ENCODE measurements at places on chromosomes 5 and 9. TPM values are rescaled to one million over a fixed set of nuclear protein-coding genes. Genes with fewer than 3 reads are reported as not detected.

SCGB3A2 gene
- not detected for total RNA-seq

CDH9 gene
- total RNA-seq: 0.14 TPM

SOWAHA gene
- not detected for total RNA-seq

CMYA5 gene
- 0.73 TPM for total RNA-seq

GDF9 gene
- total RNA-seq: 0.49 TPM

ENC1 gene
- total RNA-seq: 135 TPM

DNA sequence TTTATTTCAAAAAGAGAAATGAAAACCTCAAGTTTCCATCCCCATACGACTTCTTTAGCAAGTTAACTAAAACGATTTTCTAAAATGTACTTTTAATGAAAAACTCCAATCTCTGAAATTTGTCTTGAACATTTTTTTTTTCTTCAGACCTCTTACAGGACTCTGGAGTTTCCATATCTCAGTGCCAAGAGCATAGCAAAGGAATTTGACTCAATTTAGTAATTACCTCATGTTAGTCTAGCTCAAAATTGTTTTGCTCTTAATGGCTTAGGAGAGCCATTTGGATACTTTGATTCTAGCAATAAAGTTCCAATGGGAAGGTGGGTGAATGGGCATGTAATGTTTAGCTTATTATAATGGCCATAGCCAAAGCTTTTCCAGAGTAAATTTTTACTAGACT, 26.0 kb upstream of the SPATA31D4 start:
- H3K4me1 ChIP-seq: no peaks in the 10 kb centered on the region
- no peak overlapping the region for H3K4me3 ChIP-seq
- H3K27me3 ChIP-seq: no peaks in the 10 kb centered on the region
- H3K27ac ChIP-seq: no peak overlapping the region
- no peak for DNase-seq

DNA sequence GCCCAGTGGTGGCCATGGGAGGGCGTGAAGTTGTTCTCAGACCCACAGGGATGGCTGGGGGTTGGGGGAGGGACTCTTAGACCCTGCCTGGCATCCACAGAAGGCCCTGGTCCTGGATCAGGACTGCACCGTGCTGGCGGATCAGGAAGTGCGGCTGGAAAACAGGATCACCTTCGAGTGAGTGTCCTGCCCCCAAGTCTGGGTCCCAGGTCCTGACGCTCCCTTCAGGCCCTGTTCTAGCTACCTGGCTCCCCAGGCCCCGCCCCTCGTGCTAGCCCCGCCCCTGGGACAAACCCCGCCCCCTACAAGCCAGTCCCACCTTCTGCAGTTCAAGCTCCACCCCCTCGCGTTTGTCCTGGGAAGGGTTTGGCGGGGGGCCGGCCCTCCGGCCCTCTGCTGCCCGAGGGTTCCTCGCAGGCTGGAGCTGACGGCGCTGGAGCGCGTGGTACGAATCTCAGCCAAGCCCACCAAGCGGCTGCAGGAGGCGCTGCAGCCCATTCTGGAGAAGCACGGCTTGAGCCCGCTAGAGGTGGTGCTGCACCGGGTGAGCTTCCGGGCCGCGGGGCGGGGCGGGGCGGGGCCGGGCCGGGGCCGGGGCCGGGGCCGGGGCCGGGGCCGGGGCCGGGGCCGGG, 12.9 kb downstream of the RGS14 start:
- DNase-seq: peak; percentile 87
- no peaks in the 10 kb centered on the region for H3K36me3 ChIP-seq
- peak overlapping the region; percentile 78 for H3K4me3 ChIP-seq
- H3K4me1 ChIP-seq: peaks cover 26% of the 10 kb centered on the region
- peaks cover 12% of the 10 kb centered on the region for H3K27me3 ChIP-seq

DNA sequence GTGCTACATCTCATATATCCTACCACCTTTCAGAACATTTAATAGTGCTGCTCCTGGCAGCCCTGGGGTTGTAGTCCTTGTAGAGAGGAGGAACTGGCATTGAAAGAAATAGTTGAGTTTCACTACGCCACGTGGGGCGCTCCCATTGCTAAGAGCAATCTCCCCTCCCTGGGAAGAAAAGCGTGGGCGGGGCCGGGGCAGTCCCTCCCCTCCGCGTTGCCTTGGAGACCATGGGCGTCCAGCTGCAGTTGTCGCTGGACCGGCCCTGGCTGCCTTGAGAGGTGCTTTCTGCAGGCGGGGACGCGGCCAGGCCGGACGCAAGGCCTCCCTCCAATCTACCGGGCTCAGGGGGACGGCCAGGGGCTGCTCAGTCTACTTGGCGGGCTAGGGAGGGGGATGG, 368 bp upstream of the CCDC180 start:
- H3K4me3 ChIP-seq: no peak overlapping the region
- peak; percentile 77 for DNase-seq
- H3K36me3 ChIP-seq: peaks cover 8% of the 10 kb centered on the region
- H3K27ac ChIP-seq: peak overlapping the region; percentile 50

DNA sequence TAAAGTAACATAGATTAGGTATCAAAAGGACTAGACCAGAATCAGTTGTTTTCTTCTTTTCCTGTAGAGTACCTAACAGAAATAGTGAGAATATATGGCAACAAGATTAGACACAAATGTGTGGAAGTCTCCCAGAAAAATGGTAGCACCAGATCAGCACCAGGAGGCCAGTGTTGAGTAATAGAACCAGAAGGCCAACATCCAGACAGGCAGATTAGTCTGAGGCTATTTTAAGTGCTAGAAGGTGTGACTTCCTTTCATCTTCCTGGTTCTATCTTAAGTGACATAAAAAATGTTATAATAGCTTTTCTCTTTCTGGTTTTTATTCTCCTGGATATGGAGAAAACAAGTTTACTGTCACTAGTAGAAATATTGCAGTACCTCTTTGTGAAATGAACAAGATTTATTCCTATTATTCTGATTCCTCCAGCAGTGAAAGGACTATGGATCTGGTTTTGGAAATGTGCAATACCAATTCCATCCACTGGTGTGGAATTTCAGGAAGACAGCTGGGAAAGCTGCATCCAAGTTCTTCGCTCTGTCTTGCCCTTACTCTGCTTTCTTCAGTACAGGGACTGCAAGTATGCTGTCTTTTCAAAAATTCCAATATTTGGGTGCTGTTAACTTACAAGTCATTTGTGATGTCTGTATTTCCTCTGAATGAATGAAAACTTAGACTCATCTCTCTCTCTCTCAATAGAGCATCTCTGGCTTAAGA, 39.1 kb downstream of the SHLD3 start:
- H3K36me3 ChIP-seq: no peaks in the 10 kb centered on the region
- H3K27me3 ChIP-seq: no peaks in the 10 kb centered on the region
- no peaks in the 10 kb centered on the region for H3K4me1 ChIP-seq
- no peak overlapping the region for H3K4me3 ChIP-seq
- H3K27ac ChIP-seq: no peak overlapping the region
- no peak for DNase-seq

DNA sequence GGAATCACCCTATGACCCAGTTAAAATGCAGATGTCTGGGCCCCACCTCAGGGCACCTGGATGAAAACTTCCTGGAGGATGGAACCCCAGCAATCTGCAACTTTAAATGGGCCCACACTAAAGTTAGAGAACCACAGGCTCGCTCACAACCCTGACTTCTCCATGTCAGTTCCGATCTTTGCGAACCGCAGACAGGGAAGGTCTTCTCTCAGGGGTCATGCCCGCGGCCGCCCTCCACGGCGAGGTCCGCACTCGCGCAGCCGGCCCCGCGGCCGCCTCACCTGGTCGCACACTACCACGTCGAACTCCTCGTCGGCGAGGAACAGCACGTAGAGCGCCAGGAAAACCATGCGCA, 499 bp downstream of the ALG2 start:
- H3K27ac ChIP-seq: no peak overlapping the region
- peaks cover 39% of the 10 kb centered on the region for H3K4me1 ChIP-seq
- no peaks in the 10 kb centered on the region for H3K27me3 ChIP-seq

DNA sequence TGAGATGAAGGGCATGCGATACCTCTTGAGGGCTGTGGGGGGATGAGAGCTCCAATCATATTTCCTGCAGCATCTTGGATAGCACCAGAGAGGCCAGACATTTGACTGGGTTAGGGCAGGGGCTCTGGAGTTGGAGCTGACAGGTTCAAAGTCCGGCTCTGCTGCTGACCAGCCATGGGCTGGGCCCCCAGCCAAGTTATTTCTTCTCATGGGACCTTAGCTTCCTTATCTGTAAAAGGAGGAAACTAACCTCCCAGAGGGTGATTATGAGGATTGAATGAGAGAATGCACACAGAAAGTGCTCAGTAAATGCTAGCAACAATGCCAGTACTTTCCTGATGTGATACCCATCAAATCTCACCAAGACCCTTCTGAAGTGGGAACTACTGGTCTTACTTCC, 65.2 kb upstream of the SLC25A51 start:
- H3K36me3 ChIP-seq: no peaks in the 10 kb centered on the region
- H3K27ac ChIP-seq: no peak overlapping the region
- peaks cover 8% of the 10 kb centered on the region for H3K4me1 ChIP-seq
- H3K27me3 ChIP-seq: no peaks in the 10 kb centered on the region

DNA sequence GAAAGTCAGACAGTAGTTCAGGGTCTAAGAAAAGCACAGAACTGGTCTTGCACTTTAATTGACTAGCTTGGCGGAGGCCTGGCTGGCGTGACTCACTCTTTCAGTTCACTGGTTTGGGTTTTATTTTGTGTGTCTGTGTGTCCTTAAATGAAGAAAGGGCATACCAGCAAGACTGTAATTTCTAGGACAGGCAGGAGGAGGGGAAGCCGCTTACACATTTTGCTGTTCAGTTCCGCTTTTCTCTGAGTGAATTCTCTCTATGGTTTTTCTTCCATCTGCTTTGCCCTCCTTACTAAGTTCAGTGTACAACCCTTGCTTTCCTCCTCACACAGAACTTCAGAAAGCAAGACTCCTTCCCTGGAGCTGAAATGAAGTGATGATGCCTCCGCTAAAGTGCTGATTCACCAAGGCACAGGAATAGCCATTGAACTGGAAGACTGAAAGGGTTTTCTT, 150.8 kb downstream of the MEF2C start:
- H3K36me3 ChIP-seq: peaks cover 5% of the 10 kb centered on the region
- H3K27ac ChIP-seq: no peak overlapping the region
- no peak overlapping the region for H3K4me3 ChIP-seq
- H3K4me1 ChIP-seq: peaks cover 27% of the 10 kb centered on the region

DNA sequence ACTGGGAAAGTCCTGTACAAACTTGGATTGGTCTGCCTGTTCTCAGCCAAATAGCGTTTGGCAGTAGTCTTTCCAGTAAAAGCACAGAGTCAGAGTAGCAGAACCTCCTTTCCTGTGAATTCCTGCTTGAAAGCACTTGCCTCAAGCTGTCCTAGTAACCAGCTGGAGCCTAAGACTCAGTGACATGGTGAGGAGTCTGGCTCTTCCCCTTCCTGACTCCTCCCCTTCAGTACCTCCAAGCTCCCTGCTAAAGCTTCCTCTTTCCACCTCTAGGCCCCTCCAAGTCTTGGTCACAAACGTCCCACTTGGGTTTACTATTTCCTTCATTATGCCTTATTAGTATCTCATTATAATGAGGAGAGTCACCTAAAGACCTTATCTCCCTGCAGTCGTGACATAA, 21.4 kb upstream of the FAM81B start:
- no peak overlapping the region for H3K27ac ChIP-seq
- no peak for DNase-seq
- no peak overlapping the region for H3K4me3 ChIP-seq
- H3K27me3 ChIP-seq: peaks cover 3% of the 10 kb centered on the region

GRCh38 chr9:132804576-132805295, 73.3 kb downstream of the AK8 start:
- H3K27me3 ChIP-seq: peaks cover 19% of the 10 kb centered on the region
- H3K4me1 ChIP-seq: peaks cover 45% of the 10 kb centered on the region
- no peaks in the 10 kb centered on the region for H3K36me3 ChIP-seq
- H3K4me3 ChIP-seq: no peak overlapping the region

DNA sequence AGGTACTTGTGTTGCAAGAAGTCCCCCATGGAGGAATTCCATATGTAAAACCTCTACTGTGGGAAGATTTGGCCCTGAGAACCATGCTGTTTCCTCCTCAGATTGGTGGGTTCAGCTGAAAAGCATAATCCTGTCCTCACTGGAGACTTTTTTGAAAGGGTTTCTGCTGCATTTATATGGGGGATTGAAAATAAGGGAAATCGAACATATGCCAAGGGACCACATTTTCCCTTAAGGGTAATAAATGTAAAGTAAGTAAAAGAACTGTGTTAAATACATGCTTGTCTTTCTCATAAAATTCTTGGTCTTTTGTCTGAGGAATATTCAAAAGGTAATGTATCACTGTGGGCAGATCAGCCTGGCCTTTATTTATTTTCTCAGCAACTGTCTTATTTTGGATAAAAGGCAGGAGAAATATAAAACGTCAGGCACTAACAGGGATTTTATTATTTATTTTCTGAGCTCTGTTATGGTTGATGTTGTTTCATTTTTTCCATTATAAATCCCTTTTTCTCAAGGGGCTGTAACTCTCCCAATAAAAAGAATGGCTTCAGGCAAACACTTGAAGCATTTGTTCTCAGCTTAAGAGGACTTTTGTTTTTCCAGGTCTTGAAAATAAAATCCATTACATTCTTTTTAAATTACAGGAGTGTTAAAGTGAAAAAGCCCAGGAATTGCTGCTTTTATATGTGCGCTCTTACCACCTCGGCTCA, 131.4 kb downstream of the FGF10 start:
- no peak overlapping the region for H3K27ac ChIP-seq
- no peaks in the 10 kb centered on the region for H3K27me3 ChIP-seq
- no peak overlapping the region for H3K4me3 ChIP-seq
- H3K36me3 ChIP-seq: no peaks in the 10 kb centered on the region
- peaks cover 9% of the 10 kb centered on the region for H3K4me1 ChIP-seq

GRCh38 chr9:134192951-134193731, 28.8 kb upstream of the RNU6ATAC start:
- no peaks in the 10 kb centered on the region for H3K36me3 ChIP-seq
- peak overlapping the region; percentile 6 for H3K27ac ChIP-seq
- DNase-seq: no peak

- peaks cover 4% of the 10 kb centered on the region for H3K36me3 ChIP-seq
- peaks cover 4% of the 10 kb centered on the region for H3K4me1 ChIP-seq
- DNase-seq: no peak
- H3K27me3 ChIP-seq: no peaks in the 10 kb centered on the region
Measured at GRCh38 chr9:87226896-87227295, 270.8 kb upstream of the DAPK1 start.

DNA sequence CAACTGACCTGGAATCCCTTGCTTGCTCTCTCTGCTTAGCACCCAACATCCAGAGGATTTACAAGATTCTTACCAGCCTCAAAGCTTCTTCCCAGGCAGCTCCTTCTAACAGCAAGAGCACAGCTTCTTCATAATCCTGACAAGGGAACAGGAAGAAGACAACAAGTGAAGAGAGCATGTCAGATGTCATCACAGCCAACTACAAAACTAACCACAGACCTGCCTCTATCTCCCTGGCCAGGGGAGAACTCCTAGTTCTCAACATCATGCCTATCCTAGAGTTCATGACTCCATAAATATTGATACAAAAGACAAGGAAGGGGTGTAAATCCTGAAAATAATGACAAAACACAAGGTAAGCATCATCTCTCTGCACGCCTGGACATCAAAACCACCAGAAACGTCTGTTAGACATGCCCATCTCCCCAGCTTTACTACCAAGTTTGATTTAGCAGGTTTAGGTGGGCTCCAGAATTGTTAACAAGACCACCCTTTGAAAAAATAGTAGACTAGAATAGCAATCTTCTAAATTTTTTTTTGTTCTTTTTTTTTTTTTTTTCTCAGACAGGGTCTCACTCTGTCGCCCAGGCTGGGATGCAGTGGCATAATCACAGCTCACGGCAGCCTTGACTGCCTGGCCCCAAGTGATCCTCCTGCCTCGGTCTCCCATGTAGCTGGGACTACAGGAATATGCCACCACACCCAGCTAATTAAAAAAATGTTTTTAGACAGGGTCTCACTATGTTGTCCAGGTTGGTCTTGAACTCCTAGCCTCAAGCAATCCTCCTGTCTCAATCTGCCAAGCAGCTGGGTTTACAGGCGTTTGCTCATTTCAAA, 20.2 kb downstream of the ACTL7A start:
- no peak overlapping the region for H3K4me3 ChIP-seq
- peaks cover 33% of the 10 kb centered on the region for H3K36me3 ChIP-seq
- DNase-seq: no peak
- no peaks in the 10 kb centered on the region for H3K4me1 ChIP-seq
- no peaks in the 10 kb centered on the region for H3K27me3 ChIP-seq
- H3K27ac ChIP-seq: no peak overlapping the region
